Dorsolateral prefrontal cortex (tissue), 122 donors: ENCODE measurements at places on chromosomes 2 and 18.

GRCh38 chr2:231370749-231371429, 24.6 kb upstream of the B3GNT7 start:
- peak; percentile 19 for DNase-seq

GRCh38 chr18:42444349-42444748, 489.3 kb downstream of the PIK3C3 start:
- no peak for DNase-seq

DNA sequence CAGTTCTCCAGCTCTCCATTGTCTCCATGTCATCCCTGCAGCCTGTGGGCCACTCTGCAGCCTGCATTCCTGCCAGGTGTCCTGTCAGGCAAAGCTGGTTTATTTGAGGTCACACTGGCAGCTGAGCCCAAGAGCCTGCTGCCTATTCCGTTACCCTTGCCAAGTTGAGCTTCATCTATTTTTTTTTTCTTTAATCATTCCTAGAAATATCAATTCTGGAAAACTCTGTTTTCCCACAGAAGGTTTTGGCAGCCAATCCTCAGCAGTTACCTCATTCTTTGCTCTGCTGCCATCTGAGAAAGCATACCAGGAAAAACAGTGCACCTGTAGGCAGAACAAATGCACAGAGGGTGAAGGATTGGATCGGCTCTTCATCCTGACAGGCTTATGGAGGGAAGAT, 411.0 kb upstream of the ACVR2A start:
- no peak for DNase-seq

- no peak for DNase-seq
Observed at GRCh38 chr2:102081606-102082005, 60.9 kb upstream of the IL1R1 start.

DNA sequence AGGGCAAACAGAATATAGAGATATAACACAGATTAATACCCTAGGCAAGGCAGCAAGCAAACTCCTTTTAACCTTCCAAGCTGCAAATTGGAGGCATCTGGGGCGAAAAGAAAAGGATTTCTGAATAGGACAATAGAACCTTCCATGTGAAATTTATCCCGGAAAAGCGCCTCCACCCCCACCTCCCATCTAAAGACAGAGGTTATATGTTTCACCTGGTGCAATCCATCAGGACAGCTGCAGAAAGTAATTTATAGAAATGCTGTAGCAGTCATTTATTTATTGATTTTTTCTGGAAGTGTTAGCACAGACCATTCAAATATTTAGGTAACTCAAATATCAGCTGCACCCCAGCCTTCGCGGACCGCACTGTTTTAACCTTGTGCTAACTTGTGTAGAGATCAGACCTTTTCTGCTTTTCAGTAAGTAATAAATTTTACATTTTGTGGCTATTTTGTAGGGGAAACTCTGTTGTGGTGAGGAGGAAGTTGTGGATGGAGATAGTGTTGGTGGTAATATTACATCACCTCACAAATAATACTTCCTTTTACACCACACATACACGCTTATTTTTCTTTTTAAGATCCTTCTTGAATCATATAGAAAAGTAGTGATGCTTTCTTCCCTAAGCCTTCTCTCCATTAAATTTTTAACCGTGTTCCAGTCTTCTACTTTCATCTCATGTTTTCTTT, 919.3 kb upstream of the CDH2 start:
- DNase-seq: no peak

DNA sequence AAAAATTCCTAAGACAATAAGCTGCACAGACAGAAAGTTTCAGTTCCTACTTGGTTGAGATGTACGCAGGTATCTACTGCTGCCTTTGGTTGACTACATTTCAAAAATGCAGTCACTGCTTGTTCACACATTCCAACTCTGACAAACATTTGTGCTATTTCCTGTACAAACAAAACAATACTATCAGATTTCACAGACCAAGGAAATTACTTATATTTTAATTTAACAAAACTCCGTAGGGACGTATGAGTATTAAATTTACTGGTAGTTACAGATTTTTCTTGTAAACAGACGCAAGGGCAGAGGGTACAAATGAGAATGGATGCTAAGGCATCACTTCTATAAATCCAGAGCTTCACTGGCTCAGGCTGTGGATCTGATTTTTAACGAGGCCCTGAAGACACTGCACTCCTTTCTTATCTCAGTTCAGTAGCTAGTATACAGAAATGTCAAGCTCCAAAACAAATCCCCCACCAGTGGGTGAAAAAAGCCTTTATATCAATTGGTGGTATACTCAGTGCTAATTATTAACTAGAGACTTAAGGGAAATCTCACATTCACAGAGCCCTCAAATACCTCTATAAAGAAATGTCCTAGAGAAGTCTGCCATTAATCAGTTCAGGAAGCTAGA, 31.7 kb upstream of the TTC32 start:
- no peak for DNase-seq

DNA sequence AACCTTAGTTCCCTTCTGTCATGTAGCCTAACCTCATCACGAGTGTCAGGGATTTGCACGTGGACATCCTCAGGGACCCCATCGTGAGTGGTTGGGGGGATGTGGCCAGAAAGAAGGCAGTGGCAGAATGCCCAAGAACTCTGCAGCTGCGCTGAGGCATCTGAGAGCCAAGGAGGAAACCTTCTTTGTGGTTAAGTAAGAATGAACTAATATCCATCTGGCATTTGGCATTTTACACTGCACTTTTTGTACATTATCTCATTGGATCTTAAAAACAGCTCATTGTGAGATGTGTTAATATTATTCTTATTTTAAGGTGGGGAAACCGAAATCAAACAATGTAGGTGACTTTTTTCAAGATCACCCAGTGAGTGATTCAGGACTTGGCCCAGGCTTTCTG, 32.6 kb upstream of the APCDD1 start:
- no peak for DNase-seq

DNA sequence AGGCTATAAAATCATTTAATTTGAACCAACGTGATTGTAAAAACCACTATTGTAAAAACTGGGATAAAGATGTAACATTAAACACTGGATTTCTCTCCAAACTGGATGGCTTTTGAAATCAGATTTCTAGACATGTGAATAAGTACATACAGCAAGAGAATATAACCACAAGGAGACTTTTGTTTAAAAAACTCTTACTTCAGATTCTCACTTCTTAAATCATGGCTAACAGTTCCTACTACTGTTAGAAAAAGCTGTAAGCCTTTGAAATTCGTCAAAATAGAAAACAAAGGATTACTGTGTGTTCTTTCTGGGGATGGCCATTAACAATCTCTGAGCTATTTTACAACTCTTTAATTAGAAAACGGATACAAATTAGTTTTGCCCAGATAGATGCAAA, 39.4 kb upstream of the SH3BP4 start:
- DNase-seq: no peak

- no peak for DNase-seq
Observed at GRCh38 chr2:180938451-180938850, 42.0 kb upstream of the UBE2E3 start.

DNA sequence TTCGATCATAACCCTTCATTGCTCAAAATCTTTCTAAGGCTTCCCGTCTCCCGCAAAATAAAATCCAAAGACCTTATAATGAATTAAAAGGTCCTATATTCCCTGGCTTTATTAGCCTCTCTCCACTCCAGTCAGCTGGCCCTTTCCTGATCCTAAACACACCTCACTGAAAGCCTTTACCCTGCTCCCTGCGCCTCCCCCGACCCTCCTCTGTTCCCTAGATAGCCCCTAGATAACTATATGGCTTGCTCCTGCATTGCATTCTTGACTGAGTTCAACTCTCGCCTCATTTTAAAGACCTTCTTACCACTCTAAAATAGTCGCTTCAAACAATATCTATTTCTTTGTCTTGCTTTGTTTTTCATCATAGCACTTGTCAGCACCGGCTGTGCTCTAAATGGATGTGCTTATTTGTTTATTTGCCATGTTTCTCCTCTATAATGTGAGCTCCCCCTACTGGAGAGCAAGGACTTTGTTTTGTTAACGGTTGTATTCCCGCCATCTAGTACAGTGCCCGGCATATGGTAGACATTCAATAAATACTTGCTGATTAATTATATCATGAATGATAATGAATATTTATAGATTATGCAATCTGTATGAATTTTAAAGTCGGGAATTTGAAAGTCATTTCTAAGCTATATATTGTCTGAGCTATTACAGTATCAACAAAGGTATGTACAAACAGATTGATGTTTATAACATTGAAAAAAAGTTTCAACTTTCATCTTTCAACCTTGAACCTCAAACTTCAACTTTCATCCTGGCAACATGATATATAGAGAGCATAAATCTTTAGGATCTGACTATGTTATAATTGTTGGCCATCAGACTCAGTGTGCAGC, 32.4 kb upstream of the VIT start:
- DNase-seq: peak; percentile 11

GRCh38 chr2:8170552-8171327, 511.1 kb upstream of the ID2 start:
- DNase-seq: no peak

GRCh38 chr2:233081232-233081730, 21.1 kb downstream of the INPP5D start:
- no peak for DNase-seq

DNA sequence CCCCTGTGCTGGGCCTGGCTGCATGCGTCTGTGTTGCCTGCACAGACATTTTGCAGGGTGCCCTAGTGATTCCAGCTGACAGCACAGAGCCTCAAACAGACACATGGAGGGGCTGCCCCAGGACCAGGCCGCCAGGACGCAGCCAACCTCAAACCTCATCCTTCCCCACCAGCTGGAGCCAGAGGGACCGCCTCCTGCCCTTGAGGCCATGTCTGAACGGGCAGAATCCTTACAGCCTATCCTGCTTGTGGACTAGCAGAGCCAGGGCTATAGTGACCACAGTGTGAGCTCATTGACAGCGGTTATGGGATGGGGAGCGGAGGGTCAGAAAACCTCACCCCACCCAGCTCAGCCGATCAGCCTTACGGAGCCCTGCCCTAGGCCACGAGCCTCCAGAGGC, 22.4 kb downstream of the ODC1 start:
- no peak for DNase-seq

- no peak for DNase-seq
Observed at GRCh38 chr2:135818937-135819610, 17.9 kb downstream of the LCT start.
